ENCODE measurements at places on chromosomes 1 and 21.
A peak's percentile ranks its signal among the peaks of the same experiment; 100 is the strongest.

DNA sequence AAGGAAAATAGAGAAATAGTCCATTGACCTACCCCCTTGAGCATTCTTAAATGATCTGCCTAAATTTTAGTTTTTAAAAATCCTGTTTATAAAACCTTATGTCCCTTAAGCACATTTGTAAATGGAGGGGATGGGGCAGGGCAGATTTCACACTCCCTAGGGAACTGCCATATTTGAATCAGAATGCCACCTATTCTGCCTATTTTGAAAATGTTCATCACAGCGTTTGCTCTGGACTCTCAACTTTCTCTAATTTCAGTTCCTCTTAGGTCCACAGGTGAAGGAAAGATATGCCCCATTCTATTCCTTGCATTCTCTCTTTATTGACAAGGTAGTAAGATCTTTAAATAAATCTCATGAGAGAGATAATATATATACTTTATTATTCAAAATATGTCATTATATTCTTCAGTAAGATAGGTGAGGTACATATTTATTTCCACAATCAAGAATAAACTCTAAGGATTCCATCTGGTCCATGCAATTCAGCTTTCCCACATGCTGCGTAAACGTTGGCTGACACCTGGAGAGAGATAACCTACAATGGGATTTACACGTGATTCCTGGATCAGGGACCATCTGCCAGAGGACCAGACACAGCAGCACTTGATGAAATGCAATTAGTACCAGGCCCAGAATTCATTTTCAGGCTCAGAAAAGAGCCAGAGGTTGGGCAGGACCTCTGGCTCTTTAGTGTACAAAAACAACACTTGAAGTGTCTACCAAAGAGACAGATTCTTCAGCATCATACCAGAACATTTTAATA, 1.2 kb upstream of the LPGAT1 start:
- DNase-seq, result no peak

GRCh38 chr1:63634471-63634870, 41.3 kb downstream of the PGM1 start:
- DNase-seq, result no peak

DNA sequence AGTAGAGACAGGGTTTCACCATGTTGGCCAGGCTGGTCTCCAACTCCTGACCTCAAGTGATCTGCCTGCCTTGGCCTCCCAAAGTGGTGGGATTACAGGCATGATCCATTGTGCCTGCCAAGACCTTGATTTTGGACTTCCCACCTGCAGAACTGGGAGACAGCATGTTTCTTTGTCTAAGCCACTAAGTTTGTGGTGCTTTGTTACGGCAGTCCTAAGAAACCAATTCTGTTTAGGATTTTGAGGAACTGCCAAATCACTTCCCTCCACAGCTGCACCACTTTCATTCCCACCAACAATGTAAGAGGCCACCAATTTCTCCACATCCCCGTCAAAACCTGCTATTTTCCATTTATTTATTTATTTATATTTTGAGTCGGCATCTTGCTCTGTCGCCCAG, 46.1 kb downstream of the CHAF1B start:
- no peak for DNase-seq

DNA sequence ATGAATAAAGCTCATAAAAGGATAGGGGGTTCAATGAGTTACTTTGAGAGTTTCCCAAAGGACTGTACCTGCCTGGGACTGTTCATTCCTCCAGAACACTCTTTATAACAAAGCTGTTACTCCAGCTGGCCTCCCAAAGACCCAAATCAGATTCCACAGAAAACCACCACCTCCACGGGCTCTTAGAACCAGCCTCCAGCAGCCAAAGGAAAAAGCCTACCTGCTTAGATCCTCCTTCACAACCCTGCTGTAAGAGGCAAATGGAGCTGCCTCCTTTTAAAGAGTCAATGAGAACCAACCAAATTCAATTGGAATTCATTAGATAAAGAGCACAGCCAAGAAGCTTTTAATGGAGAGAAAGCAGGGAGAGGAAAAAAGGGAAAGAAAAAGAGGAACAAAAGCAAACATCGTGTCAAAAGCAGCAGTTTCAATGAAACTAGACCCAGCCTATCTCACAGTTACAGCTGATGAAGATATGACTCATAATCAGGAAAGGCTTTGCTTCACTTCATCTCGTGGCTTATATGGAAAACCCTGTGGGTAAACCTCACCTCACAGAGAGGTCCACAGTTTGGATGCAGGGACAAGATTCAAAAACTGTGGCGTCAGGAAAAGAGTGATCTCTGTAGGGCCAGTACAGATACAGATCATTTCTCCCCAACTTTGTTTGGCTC, 27.8 kb upstream of the FMO4 start:
- no peak for DNase-seq

DNA sequence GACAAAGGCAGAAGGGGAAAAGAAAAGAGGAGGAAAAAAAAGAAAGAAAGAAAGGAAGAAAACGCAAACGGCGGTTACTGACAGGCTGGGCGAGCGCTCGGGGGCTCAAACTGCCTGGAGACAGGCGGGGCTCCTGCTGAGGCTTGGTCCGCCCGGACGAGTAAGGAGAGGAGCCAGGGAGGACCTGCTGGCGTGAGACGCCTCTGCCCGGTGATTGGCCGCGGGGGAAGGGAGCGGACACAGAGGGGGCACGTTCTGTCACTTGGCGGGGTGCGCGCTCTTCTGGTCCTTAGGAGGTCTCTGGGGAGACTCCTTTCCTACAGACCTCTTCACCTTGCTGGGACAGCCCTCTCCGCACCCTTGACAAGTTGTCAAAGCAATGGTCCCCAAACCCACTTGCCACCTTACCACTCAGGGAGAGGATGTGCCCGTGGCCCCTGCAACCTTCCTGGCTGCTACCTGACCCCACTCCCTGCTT, 791 bp upstream of the PIK3R3 start:
- peak; percentile 59 for DNase-seq

- no peak for DNase-seq
Observed at GRCh38 chr1:75579046-75579445, 31.9 kb downstream of the SLC44A5 start.

- no peak for DNase-seq
Observed at GRCh38 chr1:109712321-109712864, 342 bp downstream of the GSTM5 start.

Data from activated gamma-delta T cell (primary cell).